Bone marrow (tissue), 2 donors: ENCODE measurements at places on chromosomes 6 and 20.

DNA sequence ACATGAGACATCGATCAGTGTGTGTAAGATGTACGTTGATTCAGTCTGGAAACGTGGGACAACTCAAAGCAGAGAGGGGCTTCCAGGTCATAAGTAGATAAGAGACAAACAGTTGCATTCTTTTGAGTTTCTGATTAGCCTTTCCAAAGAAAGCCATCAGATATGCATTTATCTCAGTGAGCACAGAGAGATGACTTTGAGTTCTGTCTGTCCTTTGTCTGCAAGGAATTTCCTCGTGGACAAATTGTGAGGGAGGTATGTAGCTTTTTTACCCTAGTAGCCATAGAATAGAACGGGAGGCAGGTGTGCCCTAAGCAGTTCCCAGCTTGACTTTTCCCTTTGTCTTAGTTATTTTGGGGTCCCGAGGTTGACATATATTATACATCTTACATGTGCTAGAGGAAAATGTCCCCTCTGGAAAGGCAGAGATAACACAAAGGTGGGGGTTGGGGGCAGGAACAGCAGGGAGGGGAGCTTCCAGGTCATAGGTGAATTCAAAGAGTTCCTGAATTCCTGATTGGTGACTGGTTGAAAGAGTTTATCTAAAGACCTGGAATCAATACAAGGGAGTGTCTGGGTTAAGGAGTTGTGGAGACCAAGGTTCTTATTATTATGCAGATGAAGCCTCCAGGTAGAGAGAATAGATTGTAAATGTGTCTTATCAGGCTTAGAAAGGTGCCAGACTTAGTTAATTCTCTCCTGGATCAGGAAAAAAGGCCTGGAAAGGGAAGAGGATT is 237.0 kb downstream of the NFATC2 start:
- no peak for DNase-seq

DNA sequence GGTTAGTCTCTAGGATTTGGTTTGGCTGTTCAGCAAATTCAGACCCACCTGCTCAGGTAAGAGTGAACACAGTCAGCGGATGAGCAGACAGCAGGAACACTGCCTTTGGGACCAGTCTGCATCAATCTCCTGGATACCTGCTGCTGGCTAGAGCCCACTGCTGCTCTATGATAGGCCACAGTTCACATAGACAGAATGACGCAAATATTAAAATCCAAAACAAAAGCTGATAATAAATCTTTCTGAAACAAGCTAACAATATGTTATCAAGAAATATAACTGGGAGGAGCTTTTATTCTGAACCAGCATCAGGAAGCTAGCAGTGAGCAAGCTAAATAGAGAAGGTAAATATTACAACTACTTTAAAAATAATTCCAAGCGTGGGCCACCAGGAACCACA is at the start of gene TAAR1:
Gene TAAR1 (minus strand): TSS at position 101 of the 400 bp plus-strand sequence. CDS start 13,179 bp downstream, outside the sequence.
- no peak for DNase-seq

- peak; percentile 30 for DNase-seq
These were observed 818 bp upstream of the MDGA1 start for GRCh38 chr6:37698264-37699137.

GRCh38 chr20:17651760-17652388 is 30.2 kb downstream of the RRBP1 start:
- DNase-seq = no peak

DNA sequence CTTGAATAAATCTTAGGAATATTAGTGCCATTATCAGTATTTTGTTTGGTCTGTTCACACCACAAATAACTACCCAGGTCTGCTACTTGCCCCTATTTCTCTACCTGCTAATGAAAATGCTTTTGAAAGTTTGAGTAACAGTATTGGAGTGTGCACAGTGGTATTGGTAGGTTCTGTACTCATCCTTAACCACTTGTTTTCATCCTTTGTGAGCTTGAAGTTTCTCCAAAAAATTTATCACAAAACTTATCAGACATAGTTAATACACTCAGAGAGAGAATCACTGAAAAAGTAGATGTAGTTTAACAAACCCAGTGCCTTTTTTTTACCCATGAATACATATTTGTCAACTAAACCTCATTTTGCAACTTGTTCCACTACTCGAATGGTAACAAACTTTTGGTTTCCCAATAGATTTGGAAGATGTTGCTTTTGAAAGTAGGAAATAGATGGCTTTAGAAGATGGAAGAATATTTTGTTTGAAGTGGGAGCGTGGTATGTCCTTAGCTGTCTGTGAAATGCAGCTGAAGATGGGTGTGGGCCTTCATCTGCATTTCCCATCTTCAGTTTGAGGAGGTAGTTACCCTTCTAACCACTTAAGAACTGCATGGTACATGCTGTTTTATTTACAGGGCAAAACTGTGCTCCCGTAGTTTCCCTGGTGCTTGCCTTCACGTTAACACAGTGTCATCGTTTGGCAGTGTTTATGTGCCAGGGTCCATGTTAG is 9.0 kb downstream of the PTPN1 start:
- no peak for DNase-seq

GRCh38 chr6:51616243-51616642 is 471.2 kb downstream of the PKHD1 start:
- no peak for DNase-seq

DNA sequence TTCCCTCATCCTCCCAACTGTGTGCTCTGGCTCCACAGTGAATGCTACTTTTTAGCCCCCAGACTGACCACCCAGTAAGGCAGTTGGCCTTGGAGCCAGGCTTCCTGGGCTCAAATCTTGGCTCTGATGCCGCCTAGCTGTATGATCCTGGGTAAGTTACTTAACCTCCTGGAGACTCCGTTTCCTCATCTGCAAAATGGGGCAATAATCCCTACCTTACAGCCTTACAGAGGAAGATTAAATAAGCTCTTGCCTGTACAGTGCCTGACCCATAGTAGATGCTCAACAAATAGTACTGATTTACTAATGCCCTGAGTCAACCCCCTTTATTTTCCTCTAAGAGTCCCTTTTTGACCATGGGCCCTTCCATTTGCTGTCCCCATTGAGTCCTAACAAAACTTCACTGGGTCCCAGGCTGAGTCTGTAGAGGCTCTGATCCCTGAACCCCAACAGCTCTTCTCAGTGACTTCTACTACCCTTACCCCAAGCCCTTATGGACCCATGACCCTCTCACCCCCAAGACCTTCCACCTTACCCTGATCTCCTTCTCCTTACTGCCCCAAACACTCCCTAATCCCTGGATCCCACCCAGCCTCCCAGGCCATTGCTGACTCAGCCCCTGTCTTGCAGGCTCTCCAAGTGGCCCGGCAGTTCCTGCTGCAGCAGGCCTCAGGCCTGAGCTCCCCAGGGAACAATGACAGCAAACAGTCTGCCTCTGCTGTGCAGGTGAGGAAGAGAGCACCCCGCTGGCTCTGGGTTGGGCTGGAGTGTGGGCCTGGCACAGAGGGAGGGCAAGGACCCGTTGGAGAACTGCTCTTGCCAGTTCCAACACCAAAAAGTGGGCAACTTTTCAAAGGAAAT is 31.4 kb downstream of the FOXP4 start:
- no peak for DNase-seq

DNA sequence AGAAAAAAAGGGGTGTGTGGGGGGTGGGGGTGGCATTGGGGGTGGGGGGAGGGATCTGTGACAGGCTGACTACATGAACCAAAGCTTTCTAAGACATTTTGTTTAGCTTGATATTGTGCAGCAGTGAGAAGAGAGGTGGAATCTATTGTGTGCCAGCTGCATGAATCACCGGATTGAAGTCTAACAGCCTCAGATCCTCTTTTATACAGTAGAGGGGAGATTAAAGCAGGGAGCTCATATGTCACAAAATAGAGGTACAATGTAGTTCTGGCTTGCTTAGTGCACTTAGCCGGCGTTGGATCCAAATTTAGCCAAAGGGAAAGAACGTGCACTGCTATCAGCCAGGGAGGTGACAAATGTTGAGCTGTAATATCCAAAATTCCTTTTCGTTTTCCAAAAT is 404.2 kb upstream of the CITED2 start:
- DNase-seq = no peak

- DNase-seq = no peak
These were observed 13.4 kb upstream of the MYO6 start for GRCh38 chr6:75735491-75736186.

- DNase-seq = no peak
These were observed 86.5 kb downstream of the MRPL14 start for GRCh38 chr6:44040786-44041185.

GRCh38 chr20:10671919-10672623 is 1.7 kb downstream of the JAG1 start:
- no peak for DNase-seq

GRCh38 chr20:36260316-36260715 is 24.0 kb downstream of the AAR2 start:
- no peak for DNase-seq

- DNase-seq = no peak
These were observed 15.7 kb downstream of the AHI1 start for GRCh38 chr6:135481783-135482369.

DNA sequence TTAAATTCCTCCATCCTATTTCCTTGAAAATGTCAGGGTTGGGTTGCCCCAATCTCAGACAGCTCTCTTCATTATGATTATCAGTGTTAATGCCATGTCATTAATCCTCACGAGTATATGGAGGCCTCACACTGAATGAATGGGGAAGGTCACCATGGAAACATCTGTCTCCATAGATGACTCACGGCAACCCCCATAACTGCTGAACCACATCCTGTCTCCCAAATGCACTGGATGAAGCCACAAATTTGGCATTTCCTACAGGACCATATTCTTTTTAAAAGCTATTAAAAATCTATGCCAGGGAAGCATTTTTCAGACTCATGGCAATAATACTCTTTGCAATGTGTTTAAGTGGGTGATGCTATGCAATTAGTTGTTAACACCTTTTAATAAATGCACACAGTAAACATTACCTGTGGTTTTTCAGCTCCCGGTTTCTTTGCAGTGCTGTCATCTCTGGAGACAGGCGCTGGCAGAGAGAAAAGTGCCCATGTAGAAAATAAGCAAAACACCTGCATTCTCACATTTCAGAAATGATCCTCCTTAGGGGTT is 80.1 kb upstream of the PTPRK start:
- DNase-seq = no peak

GRCh38 chr20:62448038-62448437 is 20.7 kb upstream of the RBBP8NL start:
- no peak for DNase-seq

GRCh38 chr6:126550323-126550722 is 210.4 kb downstream of the CENPW start:
- no peak for DNase-seq

- no peak for DNase-seq
These were observed 109.7 kb upstream of the FOXQ1 start for GRCh38 chr6:1202201-1202600.

GRCh38 chr20:19317237-19318069 is 105.0 kb downstream of the SLC24A3 start:
- no peak for DNase-seq

GRCh38 chr20:51758978-51759544 is 9.1 kb downstream of the ATP9A start:
- no peak for DNase-seq

GRCh38 chr20:50472693-50473664 is 37.2 kb upstream of the PTPN1 start:
- DNase-seq = no peak

DNA sequence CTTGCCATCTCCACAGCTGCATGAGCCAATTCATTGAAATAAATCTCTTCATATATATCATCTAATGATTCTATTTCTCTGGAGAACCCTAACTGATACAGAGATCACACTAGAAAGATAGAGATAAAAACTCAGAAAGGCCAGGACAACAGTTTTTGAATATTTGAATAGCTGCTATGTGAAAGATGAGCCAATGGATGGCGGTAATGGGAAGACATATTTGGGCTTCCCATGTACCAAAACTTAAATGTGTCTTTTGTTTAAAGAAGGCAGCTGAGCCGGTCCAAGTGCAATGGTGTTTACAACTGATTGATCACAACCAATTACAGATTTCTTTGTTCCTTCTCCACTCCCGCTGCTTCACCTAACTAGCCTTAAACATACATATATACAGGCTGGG is 35.1 kb downstream of the SGK1 start:
- DNase-seq = no peak

DNA sequence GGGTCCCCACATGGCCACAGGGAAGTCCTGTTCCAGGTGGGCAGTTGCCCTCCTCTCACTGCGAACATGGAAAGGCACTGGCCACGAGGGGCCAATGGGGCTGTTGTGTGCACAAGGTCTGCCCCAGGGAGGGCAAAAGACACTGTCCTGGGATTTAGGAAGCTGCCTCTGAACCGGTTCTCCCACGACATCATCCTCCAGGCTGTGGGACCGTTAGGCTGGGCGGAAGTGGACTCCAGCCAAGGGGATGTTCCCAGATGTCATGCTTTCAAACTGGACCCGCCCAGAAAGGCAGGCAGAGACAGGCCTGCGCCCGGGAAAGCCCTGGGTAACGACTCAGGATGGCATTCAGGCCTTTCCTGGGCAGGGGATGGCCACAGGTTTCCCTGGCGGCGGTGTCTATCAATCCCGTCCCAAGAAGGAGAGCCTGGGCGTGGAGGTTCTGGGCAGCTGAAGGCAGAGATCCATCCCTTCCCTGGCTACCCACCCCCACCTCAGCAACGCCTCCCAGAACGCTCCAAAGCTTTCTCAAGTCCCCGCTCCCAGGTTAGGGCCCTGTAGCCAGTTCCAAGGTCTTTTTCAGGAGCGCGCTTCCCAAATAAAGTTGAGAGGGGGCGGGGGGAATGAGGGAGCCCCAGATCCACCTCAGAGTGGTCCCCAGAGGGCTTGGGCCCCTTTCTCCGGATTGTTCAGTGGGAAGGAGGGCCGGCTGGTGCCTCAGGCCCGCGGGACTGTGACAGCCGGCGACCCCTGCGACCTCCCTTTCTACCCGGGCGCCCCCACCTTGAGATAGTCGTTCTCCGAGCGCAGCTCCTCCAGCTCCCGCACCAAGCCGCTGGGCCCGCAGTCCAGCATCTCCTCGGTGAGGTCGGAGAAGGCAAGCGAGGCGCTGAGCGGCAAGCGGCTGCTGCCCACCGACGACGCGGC is 13.8 kb upstream of the TLDC2 start:
- DNase-seq = no peak

- DNase-seq = no peak
These were observed 291.8 kb downstream of the BMP7 start for GRCh38 chr20:56974499-56975250.

- no peak for DNase-seq
These were observed 122.1 kb downstream of the LRRC1 start for GRCh38 chr6:53916804-53917463.

- DNase-seq = no peak
These were observed 260.0 kb upstream of the SUPT3H start for GRCh38 chr6:45637611-45638257.

DNA sequence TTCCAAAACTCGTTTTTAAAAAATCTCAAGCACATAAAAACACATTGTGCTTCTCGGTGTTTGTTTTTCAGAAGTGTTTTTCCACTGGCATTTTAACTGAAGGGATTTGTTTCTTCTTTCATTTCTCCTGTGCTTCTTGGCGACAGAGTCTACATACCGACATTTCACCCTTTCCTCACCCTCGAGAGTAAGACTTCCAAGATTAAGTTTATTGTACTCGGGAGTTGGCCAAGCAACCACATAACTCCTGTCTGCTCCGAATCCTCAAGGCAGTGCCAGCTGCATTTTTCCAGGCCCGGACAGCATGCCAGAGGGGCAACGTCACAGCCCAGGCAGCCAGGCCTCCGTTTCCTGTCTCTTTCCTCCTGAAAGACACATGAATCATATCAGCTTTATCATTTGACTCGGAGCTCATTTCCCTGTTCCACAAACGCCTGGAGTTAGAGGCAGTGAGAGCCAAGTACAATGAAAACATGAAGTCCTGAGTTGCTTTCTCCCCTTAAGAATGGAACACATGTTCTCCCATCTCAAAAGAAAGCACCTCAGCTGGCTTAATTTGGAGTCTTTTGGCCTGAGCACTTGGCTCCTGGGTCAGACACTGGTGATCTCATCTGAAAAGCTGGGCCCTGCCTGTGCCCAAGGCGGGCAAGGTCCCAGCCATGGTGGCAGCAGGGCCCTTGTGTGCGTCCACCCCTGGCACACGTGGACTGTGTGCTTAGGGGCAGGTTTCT is 23.2 kb upstream of the FAM50B start:
- DNase-seq = no peak
